BJ (cell line): ENCODE measurements at places on chromosomes 5 and 9.

- no peak for DNase-seq
Observed at GRCh38 chr5:140926443-140927227, 536 bp downstream of the PCDHAC1 start.

DNA sequence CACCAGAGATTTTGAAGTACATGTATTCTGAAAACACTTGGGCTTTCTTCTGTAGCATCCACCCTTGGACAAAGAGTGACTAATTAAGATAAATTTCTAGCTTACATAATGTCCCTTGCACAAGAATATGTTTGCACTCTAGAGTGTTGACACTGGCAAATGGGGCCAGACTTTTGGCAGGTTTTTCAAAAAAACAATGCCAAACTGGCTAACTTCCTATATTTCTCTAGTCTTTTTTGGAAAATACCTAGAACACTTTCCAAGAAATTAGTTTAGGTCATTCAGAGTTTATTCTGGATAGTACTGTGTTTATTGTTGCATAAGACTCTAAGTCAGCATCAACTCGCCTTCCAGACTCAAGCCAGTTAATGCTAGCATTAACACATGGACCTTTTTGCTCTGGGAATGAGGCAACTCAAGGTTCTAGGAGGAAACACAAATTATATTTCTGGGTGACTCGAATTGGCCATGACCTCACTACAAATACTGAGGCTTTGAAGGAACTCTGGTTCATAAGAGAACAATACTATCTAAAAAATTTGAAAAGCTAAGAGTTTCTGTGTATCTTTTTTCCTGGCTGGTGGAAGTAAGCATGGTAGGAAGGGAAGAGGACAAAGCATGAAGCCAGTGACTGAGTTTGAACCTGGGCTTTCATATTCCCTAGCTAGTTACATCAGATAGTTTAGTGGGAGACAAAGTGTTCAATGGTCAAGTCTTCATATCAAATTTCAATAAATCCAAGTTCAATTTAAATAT is 101.6 kb downstream of the NREP start:
- peak; percentile 27 for DNase-seq

GRCh38 chr9:133587051-133587450 is 22.1 kb downstream of the FAM163B start:
- no peak for DNase-seq

DNA sequence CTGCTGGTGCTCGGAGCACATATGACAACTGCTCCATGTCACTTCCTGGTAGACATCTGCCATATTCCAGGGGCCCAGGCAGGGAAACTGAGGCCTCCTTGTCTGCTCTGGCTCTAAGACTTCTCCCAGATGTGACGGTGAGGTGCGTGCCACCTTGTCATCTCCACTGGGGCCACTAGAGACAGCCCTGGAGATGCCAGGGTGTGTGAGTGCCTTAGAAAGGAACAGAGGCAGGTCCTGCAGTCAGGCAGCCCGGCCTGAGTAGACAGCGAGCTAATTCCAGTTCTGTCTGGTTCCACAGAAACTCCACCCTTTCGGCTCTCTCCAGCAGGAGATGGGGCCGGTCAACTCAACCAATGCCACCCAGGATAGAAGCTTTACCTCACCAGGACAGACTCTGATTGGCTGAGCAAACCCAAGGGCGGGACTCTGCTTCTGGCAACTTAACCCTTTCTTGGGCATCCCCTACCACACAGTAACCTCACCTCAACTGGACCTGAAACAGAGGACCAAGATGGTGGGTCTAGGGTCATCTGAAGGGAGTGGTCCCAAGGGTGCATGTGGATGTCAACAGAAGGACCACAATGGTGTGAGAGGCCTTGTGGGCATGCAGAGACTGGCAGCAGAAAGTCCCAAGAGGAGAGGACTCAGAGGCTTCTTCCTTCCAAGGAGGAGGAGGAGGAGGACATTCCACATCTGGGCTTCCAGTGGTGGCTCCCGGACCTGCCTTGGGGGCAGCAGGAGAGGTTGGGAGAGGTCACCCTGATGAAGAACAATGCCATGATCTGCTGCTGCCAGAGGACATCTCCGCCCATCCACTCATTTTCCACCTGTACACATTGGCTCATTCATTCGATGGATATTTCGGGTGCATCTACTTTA is 77.7 kb downstream of the RGS3 start:
- no peak for DNase-seq

GRCh38 chr5:150672237-150672883 is 11.3 kb downstream of the MYOZ3 start:
- no peak for DNase-seq

- DNase-seq, result no peak
Observed at GRCh38 chr9:98360176-98360708, 104.8 kb upstream of the TBC1D2 start.

- DNase-seq, result no peak
Observed at GRCh38 chr9:111936391-111936790, 39.8 kb downstream of the UGCG start.

GRCh38 chr9:118529624-118530214 is 825.5 kb downstream of the TLR4 start:
- DNase-seq, result no peak

- DNase-seq, result no peak
Observed at GRCh38 chr9:106755736-106756135, 107.2 kb upstream of the ZNF462 start.

DNA sequence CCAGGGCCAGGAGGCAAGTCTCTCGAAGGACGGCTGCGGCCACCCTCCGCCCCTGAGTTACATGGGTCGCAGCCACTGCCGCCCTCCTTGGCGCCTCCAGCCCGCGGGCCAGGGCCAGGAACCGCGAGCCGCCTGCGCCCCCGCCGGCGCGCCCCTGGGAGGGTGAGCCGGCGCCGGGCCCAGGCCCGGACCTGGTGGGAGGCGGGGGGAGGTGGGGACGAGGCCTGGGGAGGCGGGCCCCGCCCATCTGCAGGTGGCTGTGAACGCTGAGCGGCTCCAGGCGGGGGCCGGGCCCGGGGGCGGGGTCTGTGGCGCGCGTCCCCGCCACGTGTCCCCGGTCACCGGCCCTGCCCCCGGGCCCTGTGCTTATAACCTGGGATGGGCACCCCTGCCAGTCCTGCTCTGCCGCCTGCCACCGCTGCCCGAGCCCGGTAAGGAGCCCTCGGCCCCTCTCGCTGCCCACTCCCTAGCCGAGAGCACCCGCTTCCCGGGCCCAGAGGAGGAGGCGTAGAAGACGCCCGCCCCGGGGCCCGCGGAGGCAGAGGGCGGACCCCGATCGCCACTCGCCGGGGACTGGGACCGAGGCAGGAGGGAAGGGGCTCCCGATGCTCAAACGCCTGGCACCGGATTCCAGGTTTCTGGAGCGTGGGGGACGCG is at the start of gene ASS1:
Gene ASS1 (plus strand): TSS at position 397 of the 657 bp plus-strand sequence. CDS start 7,268 bp downstream, outside the sequence.
- DNase-seq, result no peak

DNA sequence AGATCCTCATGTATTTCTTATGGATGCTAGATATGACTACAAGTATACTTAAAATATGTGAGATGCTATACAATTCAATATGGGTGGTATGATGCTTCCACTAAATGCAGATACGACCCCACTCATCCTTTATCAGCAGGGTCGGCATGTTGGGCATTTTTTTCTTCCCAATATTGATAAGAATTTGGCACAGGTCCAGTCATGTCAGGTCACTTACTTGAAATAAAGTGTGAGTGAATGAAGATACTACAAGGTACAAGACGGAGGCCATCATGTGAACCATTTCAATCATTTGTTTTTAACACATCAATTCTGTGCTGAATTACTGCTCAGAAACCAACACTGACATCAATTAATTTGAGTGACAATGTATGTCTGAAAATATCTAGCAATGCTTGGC is 146.9 kb upstream of the GNA14 start:
- DNase-seq, result no peak

DNA sequence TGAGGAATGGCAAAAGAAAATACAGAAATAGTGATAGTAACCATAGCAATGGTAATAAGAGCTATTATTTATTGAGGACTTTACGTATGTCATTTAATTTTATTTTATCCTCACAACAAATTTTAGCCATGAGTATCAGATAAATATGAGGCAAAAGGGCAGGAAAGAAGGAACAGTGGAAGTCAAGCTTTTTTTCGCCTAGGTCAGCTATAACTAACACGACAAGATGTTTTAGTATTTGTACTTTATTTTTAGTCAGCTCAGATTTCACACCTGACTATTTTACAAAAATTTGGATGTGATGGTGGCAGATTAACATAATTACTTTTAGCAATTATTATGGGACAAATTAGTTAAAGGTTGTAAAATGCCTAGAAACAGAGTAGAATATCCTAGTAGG is 34.8 kb upstream of the CDKN2B start:
- DNase-seq, result no peak

DNA sequence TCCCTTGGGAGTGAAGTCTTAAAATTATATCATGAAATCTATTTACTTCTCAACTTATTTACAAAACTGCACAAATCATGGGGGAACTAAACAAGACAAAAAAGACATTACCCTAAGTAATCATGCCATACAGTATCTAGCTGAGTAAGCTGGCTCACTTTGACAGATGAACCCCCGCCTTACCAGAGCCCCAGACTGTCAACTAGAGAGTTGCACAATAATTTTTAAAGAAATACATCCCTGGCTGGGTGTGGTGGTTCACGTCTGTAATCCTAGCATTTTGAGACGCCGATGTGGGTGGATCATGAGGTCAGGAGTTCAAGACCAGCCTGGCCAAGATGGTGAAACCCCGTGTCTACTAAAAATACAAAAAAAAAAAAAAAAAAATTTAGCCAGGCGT is 62.3 kb downstream of the LPAR1 start:
- no peak for DNase-seq

- DNase-seq, result no peak
Observed at GRCh38 chr9:84123648-84124406, 143.2 kb downstream of the RMI1 start.

DNA sequence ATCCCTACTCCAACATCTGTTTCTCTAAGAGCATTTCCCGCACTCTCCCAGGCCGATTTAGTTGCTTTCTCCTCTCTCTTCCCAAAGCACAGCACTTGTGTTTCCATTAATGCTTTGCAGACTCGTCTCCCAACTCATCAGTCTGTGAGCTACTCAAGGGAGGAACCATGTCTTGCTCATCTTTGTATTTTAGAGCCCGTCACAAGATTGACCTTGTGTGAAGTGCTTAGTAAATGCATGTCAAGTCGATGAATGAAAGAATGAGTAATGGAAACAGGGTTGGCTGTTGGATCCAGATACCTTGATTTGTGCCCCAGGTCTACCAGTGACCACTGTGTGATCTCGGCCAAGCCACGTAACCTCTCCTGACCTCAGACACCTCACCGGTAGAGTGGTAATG is 99.3 kb downstream of the KLF4 start:
- DNase-seq, result no peak

DNA sequence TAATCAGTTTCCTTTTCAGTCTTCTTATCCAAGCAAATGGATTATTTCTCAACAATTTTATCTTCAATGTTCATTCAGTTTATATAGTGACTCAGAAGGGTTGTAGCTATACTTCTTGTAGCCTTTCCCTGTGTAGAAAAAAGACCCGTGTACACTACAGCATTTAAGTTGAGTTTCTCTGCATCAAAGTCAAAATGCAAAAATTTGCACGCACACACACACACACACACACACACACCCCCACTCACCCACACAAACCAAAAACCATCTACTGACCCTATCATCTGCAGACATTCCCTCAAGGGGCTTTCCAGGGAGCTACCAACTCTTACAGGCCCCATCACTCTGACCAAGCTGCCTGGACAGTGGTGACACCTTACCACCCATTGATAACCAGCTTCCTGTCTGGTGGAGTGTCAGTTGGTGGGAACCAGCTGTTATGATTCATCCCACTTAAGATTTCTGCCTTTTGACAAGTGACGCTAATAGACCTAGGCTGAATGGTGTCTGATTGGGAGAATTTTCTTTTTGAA is 12.2 kb upstream of the ELL2 start:
- no peak for DNase-seq

GRCh38 chr9:79111653-79112052 is 460.1 kb upstream of the TLE4 start:
- no peak for DNase-seq

DNA sequence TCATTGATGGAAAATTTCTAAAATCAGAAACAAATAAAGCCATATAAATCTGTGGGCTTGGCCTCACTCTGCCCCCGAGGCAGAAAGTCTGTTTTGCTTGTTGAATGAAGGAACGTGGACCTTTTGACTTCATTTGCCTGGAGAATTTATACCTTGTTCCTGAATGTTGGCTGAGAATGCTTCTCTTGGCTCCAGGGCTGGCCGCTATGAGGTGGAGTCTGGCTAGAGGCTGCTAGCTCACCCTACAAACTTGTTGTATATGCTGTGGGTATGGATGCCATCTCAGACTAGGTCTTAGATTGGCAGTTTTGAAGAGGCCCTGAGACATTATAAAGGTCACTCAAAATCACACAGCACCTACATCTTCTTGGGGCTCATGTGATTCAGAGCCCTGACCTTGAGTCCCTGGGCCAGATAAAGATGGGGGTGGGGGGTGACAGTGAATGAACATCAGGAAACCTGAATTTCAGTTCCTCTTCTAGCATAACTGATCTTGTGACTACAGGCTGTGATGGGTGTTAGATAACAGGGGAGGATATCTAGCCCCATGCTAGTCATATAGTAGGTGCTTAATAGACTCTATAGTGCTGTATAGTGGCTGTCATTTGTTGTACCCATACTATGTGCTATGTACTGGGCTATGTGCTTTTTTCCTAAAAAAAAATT is 2.8 kb downstream of the GM2A start:
- DNase-seq, result no peak

GRCh38 chr5:51389577-51390463 is 6.6 kb downstream of the ISL1 start:
- DNase-seq, result no peak

DNA sequence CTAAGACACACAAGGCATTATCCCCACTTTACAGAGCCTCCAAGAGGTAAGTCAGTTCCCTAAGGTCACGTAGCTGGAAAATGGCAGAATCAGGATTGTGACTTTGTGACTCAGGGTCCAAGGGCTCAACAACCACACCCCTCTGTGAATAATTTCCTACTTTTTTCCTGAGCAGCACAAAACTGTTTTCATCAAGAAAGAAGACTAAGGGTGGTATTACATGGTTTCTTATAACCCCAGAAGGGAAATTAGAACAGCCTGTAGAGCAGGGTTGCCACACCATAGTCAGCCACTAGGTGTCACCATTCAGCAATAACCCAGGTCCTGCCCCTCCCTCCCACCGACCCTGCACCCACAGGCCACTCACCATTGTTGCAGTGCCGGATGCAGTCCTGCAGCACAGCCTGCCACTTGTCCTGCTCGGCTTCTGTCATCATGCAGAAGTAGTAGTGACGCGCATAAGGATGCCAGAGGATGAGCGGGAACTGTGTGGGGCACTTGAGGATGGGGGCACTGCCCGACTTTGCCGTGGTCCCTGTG is 72.1 kb downstream of the LRSAM1 start:
- no peak for DNase-seq

- DNase-seq, result no peak
Observed at GRCh38 chr5:172638209-172638768, 2.8 kb upstream of the NEURL1B start.

- no peak for DNase-seq
Observed at GRCh38 chr5:149855366-149855765, 89.2 kb downstream of the PDE6A start.

GRCh38 chr5:160978944-160979343 is 126.9 kb upstream of the ATP10B start:
- DNase-seq, result no peak
